CD14-positive monocyte (primary cell): ENCODE measurements at places on chromosomes 5 and 9.

GRCh38 chr9:112623198-112623597 is 94.7 kb downstream of the INIP start:
- no peak for DNase-seq

- peak; percentile 70 for DNase-seq
Observed at GRCh38 chr9:72477930-72478518, 43.4 kb upstream of the TMC1 start.

- DNase-seq: no peak
Observed at GRCh38 chr9:72315510-72316311, 49.3 kb downstream of the ZFAND5 start.

DNA sequence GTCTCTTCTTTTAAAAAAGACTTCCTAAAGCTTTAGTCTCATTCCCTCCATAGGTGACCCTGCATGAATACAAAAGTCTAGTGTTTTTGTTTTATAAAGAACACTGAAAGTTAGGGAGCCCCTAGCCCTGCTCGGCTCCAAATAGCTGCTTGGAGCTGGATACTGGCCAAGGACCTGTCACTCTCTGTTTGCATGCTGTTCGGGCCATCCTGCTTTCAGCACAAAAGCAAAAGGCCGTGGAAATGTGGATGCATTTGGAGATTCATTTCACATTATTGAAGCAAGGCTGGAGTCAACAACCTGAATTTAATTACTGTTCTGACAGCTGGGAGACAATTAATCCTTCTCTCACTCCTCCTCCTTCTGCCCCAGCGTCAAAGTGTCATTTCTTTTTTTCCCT is 151.7 kb upstream of the NMUR2 start:
- no peak for DNase-seq

DNA sequence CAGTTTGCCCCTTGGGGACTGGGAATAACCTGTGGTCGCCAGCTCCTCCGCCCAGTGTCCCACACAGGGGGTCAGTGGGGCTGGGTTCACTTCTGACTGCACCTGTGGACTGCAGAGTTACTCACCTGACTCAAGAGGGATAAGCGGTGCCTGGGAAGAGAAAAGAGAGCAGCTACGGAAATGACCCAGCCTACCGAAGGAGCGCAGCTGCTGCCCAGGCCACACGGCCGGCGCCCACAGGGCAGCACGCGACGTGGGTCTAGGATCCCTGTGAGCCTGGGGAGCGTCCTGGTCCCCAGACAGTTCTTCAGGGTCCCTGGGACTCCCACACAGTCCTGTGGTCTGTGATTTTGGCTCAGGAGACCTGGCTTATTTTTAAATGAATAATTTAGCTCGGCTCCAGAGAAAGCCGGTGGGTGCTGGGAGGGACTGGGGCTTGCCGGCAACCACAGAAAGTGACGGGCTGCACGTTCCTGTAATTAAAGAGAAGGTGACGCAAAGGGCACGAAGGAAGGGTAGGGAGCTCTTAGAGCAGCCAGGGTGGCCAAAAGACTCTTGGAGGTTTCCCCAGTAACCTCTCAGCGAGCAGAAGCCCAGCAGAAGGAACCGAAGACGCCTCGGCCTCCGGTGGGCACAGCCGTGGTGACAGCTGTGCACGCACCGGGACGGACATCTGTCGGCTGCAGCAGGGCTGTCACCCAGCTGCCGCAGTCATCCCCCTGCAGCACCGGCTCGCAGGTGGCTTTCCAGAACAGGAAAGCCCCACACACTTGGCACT is 97.5 kb upstream of the FCN2 start:
- no peak for DNase-seq

DNA sequence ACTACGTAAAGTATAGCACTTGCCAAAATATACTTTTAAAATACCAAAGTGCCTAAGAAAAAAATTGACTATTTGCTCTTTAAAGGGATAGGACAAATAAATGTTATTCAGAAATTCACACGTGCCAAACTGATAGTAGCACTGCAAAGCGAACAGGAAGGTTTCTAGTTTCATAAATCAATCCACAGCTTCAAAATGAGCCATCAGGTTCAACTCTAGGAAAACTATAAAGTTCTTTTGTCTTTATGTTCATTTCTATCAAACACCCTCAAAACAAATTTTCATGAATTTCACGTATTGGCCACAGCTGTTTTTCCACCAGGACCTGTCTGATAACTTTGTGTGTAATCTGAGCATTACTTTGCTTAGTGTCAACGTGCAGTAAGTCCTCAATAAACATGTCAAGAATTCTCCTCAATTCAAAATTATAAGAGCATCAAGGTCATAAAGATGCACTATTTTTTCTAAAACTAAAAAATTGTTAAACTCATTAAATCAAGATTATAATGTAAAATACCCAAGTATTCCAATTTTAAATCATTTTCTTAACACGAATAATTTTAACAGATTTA is 3.0 kb downstream of the RNF130 start:
- no peak for DNase-seq

DNA sequence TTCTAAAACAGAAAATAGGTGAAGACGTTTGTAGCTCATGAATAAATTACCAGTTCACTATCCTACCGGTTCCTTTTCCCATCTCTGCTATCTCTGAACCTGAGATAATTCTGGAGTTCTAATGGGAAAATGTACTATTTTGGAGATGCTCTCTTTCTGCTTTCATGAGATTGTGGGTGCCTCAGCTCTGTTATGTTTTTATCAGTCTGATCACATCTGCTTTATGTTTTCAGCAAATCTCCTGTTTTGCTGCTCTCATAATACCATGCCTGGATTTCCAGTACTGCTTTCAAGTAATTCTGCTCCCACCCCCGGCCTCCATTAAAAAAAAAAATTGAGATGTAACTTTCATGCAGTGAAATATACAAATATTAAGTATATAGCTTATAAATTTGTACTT is 9.1 kb upstream of the SUSD1 start:
- DNase-seq: no peak

- DNase-seq: no peak
Observed at GRCh38 chr5:2703615-2704014, 47.9 kb downstream of the IRX2 start.

DNA sequence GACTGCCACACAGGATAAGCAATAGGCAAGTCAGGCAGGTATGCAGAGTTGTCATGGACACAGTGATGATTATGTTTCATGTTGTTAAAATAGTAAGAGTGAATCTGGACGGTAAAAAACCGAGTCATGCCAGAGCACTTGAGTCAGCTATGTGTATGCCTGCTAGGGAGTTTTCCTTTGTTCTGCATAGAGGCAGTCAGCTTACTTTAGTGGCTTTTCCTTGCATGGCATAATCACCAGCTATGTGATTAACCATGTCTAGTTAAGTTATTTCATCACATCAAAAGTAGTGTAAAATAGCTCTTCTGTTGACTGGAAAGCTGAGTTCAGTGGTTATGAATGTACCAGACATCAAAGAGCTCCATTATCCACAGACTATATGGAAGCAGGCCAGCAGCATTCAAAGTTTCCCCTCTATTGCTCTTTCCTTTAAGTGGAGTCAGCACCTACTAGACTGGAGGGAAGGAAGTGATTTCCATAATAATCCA is 989.8 kb downstream of the TLE1 start:
- DNase-seq: no peak

GRCh38 chr5:1405121-1405520 is 40.1 kb downstream of the SLC6A3 start:
- no peak for DNase-seq

GRCh38 chr5:88925692-88926490 is 42.9 kb upstream of the MEF2C start:
- no peak for DNase-seq

DNA sequence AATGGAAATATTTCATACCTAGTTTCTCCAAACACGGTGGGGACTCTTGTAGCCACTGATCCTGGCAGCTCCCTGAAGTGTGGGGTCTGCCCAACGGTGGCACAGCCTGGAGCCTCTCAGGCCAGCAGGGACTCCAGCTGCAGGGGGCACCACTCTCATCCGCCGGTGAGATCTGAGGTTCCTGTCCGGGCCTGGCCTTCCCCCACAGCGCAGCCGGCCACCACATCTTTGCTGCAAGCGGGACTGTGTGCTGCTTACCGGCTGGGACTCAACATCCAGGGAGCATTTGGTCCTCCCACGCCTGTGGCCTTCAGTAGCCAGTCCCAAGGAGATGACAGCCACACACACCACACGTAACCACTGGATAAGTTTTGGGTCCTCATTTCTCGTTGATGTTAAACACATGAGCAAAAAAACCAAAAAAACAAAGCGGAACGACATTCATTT is 7.7 kb upstream of the NKX2-5 start:
- DNase-seq: no peak

- DNase-seq: no peak
Observed at GRCh38 chr9:5389109-5389732, 48.5 kb downstream of the PLGRKT start.

DNA sequence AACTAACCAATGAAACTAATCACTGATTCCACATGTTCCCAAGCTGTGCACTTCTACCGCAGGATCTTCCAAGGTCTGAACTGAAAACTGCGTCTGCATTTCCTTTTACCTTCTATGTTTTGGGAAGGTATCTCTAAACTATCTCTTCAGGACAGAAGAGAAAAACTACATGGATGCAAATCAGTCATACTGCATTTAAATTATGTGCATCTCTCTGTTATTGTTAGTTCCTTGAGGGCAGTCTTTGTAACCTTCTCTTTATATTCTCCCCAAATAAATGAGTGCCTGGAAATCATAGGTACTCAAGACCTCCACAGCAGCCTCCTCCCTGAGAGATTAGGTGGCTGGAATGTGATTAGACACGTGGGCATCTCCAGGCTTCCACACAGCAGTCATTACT is 17.1 kb downstream of the MTX3 start:
- no peak for DNase-seq

GRCh38 chr9:94655739-94656138 is 16.4 kb upstream of the FBP1 start:
- DNase-seq: no peak

DNA sequence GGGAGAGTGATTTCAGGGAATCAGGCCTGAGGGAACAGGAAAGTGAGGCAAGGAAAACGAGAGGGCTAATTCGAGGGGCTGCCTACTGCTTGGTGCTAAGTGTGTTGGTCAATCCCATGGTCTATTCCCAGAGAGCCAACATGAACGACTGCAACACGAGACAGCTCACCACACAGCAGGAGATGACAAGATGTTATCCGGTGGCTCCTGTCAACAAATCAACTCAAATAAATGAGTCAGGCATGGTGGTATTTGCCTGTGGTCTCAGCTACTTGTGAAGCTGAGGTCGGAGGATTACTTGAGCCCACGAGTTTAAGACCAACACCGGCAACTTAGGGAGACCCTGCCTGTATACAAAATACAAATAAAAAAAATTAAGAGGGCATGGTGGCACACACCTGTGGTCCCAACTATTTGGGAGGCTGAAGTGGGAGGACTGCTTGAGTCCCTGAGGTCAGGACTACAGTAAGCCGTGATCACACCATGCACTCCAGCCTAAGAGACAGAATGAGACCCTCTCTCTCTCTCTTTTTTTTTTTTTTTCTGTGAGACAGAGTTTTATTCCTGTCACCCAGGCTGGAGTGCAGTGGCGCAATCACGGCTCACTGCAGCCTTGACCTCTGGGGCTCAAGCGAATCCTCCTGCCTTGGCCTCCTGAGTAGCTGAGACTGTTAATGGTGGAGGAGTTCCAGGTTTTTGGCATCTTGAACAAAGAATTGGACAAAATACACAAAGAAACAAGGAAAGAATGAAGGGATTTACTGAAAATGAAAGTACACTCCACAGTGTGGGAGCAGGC is 9.0 kb upstream of the FAF2 start:
- DNase-seq: no peak

- DNase-seq: peak; percentile 79
Observed at GRCh38 chr5:142015781-142016533, 3.1 kb upstream of the GNPDA1 start.

- no peak for DNase-seq
Observed at GRCh38 chr5:58107704-58108103, 352.2 kb downstream of the PLK2 start.

- no peak for DNase-seq
Observed at GRCh38 chr5:161261668-161262323, 284.7 kb downstream of the GABRB2 start.

GRCh38 chr5:136082390-136083193 is 50.1 kb upstream of the SMAD5 start:
- DNase-seq: peak; percentile 46

- no peak for DNase-seq
Observed at GRCh38 chr9:135920973-135921585, 13.7 kb upstream of the CAMSAP1 start.

DNA sequence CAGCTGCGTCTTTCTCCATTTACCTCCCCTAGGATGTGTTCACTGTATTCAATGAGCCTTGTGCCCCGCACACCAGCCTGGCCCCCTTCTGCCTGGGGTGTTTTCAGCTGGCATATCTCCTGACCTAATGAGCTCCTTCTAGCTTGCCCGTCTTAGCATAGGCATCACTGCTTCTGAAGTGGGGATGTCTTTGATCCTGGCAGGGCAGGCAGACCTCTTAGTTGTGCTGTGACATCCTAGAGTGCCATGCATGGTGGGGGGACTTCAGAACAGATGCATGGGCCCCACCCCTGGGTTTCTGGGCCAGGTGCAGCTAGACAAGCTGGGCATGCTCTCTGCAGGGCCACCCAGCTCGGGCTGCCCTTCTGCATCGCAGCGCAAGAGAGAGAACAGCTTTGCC is 172.7 kb downstream of the GADD45G start:
- no peak for DNase-seq

- no peak for DNase-seq
Observed at GRCh38 chr9:1087120-1087881, 37.1 kb downstream of the DMRT2 start.

GRCh38 chr5:11449217-11449616 is 455.0 kb downstream of the CTNND2 start:
- DNase-seq: no peak

DNA sequence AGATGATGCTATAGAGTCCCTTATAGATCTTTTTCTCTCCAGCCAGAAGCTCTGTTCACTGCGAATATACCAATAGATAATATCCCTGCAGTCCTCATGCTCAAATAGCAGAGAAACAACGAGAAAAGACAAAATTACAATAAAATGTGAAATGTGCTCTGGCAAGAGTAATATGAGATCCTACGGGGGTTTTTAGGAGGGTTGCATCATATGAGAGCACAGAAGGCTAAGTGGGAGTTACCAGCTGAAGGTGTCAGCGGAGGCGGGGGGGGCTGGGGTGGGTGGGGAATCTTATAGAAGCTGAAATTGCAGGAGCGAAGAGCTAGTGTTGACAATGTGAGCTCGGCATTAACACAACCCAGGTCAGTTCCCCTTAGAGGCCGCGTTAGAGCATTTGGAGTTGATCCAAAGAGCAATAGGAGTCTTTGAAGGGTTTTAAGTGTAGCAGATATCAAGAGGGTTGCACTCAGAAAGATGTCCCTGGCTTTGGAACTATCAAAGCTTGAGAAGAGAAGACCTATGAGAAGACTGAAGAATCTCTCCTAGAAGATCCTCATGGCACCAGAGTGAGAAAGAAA is 109.7 kb downstream of the BASP1 start:
- no peak for DNase-seq
